A549 treated with CpdA at 1 μM for 4 hours (cell line): ENCODE measurements at places on chromosomes 2 and 18. TPM values are rescaled to one million over a fixed set of nuclear protein-coding genes. Genes with fewer than 3 reads are reported as not detected.

Gene SCYGR4
- total RNA-seq, result 0.09 TPM in 1 of 5 replicates, not detected in the others

Gene ARHGAP15
- total RNA-seq, result not detected in 5 replicates

Gene EMILIN2
- total RNA-seq, result 7.0 to 12.8 TPM (median 12.2 TPM) in 5 replicates

Gene MC5R
- total RNA-seq, result not detected in 5 replicates

Gene TBR1
- 0.03 TPM in 1 of 5 replicates, not detected in the others for total RNA-seq

Gene POMC
- not detected in 5 replicates for total RNA-seq

Gene RAPGEF4
- 0.14 to 0.31 TPM (median 0.15 TPM) in 5 replicates for total RNA-seq

Gene SGO2
- 11.9 to 15.5 TPM (median 13.9 TPM) in 5 replicates for total RNA-seq

Gene GALNT3
- total RNA-seq, result not detected in 5 replicates

Gene TUBA4B
- total RNA-seq, result 0.23 to 0.57 TPM (median 0.27 TPM) in 5 replicates

Gene RNF152
- 0.01 to 0.34 TPM (median 0.02 TPM) in 5 replicates for total RNA-seq
